ENCODE measurements at places on chromosomes 5 and 9.

GRCh38 chr5:179907556-179908324 lies at the start of gene TBC1D9B:
Gene TBC1D9B (minus strand): TSS chr5:179907897. CDS start chr5:179907821, 76 bp downstream.
- peak; percentile 67 for DNase-seq

- no peak for DNase-seq
Observed at GRCh38 chr5:123671711-123672456, 159.9 kb downstream of the CSNK1G3 start.

DNA sequence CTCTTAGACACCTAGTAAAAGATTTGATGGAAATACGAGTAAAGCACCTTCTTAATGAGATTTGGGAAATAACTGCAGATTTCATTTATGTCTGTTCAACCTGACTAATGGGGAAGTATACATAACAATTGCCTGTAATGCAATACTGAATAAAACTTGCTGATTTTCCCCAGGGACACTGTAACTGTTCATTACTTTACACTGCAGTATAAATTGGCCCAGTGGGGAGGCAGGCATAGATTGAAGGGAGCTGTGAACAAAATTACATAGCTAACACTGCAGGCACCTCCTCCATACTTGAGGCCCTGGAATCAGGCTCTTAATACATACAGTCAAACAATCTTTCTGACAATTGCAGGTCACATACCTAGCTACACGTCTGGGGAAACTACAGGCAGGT lies 216.2 kb downstream of the PTPRD start:
- DNase-seq, result peak; percentile 62

GRCh38 chr5:156411185-156411613 lies 84.2 kb downstream of the SGCD start:
- no peak for DNase-seq

- no peak for DNase-seq
Observed at GRCh38 chr9:97525451-97525850, 24.0 kb downstream of the TMOD1 start.

DNA sequence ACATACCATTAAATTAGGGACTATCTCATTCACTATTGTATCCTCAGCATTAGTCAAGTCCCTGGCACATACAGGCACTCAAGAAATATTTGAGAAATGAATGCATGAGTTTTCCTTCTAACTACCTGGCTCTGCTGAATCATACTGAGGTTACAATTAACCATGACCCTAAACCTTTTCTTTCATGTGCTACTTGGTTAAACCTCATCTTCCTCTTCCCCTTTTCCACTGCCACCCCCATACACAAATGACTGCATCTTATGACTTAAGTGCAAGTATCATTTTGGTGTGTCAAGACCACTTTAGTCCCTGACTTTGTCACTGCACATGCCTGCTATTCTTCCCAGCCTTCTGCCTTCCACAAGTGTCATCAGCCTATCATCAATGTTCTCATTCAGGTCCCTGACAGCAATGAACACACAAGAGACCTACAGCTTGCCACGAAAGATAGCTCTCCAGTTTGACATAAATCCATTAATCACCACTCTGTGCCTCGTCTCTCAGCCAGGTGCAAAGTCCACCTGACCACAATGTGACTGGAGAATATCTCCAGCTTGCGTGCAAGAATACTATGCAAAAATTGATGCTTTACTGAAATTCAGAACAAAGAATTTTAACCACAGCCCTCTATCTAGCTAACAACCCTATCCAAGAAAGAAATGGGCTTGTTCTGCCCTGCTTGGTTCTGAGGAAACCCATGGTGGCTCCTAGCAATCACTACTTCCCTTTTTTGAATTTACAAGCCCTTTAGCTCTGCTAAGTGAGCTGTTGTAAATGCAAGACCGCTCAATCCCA lies 74.5 kb downstream of the MAPKAP1 start:
- DNase-seq, result no peak

DNA sequence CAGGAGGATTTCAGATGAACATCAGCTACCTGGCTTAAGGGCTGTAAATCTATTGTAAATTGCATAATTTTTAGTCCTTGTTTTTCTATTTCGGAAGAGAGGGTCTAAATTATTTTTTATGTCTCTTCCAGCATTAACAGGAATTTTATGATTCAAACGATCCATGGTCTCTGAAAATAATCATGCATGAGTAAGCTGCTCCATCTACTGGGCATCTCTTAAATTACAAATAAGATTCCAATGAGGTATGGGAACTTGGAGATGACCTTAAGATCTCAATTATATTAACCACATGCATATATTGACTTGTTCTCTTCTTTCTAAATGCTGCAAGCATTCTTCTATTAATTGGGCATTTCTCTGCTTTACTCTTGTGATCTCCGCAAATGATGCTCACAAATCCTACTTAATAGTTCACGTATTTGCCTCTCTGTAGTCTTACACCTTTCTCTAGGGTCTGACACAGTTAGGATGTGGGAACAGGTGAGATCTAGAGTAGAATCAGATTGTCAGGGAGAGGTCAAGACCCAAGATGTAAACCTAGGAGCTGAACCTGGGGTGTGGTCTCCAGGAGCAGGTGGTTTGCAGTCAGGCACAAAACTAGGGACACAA lies 86.9 kb downstream of the NUDT12 start:
- peak; percentile 55 for DNase-seq

GRCh38 chr5:138226910-138227309 lies 13.8 kb upstream of the CDC23 start:
- DNase-seq, result no peak

DNA sequence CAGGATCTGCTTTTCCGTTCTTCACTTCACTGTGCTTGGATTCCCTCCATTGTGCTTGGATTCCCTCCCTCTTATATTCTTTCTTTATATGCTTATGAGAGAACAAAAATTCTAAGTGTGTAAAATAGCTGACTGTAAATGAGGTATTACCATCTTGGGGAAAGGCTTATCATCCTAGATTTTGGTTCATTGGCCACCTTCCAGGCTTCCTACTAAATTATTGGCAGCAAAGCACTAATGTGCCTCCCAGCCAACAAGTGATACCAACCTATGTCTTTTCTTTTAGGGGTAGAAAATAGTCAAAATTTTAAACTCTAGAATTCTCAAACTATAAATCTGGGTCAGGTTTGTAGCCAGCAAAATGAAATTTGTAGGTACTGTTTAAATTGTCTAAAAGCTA lies 52.7 kb downstream of the NDUFAF2 start:
- DNase-seq, result no peak

- DNase-seq, result no peak
Observed at GRCh38 chr5:34045996-34046395, 3.0 kb upstream of the C1QTNF3 start.

- DNase-seq, result no peak
Observed at GRCh38 chr5:24080046-24080445, 564.7 kb downstream of the CDH10 start.

DNA sequence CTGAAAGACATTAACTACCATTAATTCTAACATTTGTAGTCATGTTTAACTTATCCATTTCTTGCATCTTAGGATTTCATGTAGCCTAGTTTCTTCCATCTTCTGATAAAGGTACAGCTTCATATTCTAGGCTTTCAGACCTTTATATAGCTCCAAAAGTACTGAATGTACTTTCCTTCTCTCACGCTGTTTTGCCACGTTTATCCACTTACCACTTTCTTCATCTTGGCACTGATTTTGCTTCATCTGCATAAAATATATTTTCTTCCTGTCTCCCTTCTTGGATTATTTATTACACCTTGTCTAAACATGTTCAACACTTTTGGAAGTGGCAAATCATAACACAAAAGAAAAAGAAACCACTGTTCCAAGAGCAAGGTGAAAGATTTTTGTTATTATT lies 553.8 kb downstream of the DTWD2 start:
- DNase-seq, result no peak

DNA sequence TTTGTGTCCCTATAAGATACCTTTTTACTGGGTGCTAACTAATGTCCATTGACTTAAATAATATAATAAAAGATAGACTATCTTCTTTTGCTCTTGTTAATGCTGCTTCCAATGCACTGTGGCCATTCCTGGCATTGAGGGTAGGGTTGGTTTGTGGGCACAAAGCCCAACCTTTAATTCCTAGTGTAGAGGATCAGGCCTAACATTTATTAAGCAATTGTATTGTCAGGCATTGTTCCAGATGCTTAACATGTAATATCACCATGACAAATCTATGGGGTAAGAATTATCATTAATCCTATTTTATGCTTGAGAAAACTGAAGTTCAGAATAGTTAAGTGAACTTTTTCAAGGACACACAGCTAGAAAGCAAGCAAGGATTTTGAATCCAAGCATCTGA lies 60.4 kb upstream of the GPBP1 start:
- DNase-seq, result no peak

- no peak for DNase-seq
Observed at GRCh38 chr5:159034083-159034824, 65.5 kb downstream of the EBF1 start.

DNA sequence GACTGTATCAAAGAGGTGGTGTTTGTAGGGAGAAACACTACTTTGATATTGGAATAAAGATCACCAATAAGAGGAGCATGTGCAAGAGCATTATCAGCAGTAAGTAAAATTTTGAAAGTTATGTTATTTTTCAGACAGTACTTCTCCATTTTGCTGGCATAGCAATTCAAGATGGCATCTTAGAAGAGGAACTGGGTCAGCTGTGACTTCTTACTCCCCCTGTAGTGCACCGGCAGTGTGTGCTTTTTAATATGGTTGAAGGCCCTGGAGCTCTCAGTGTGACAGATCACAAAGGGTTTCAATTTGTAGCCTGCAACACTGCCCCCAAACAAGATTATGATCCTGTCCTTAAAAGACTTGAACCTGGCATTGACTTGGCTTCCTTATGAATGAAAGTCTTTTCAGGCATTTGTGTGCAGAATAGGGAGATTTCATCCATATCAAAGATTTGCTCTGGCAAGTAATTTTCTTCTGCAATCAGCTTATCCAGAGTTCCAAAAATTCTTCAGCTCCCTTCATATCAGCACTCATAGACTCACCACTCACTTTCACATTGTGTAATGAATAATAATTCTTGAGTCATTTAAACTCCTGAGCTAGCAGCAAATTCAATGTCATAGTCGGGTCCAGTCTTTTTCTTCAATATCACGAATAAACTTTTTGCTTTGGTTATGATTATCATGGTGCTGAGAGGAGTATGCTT lies 105.7 kb upstream of the MAMDC2 start:
- no peak for DNase-seq

GRCh38 chr5:158013939-158014338 lies 155.0 kb upstream of the CLINT1 start:
- DNase-seq, result peak; percentile 58

DNA sequence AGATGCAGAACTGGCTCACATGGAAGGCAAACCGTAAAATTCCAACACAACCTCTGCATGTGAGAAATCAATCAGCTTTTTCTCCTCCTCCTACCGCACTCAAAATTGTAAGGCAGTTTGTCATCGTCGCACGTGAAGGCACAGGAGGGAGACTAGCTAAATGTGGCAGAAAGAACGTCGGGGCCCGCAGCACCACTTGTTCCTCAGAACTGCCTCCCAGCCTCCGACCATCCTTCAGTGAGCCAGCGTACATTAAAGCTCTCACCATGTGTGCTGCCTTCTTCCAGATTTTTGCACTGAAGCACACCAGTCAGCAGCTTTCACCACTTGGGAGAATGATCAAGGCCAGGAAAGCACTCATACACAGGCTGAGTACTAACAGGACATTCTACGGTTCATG lies 105.9 kb downstream of the RFX3 start:
- DNase-seq, result no peak

DNA sequence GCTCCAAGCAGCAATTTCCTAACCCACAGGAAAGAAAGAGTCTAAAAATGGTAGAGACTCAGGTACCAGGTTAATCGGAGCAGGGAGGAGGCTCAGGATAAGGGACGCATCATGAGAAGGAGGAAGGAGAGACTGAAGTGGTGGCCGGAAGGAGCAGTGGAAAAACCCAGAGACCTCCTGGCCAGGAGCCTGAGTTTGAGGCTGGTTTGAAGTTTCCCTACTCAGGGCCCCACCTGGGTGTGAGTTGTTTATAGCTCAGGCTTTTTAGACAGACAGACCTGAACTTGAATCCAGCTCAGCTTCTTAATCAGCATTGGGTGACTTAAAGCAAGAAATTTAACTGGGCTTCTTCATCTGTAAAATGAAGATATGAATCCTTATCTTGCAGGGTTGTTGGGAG lies 11.9 kb upstream of the AQP7 start:
- DNase-seq, result no peak

GRCh38 chr9:117178596-117179375 lies 236.1 kb downstream of the ASTN2 start:
- DNase-seq, result peak; percentile 81

GRCh38 chr9:110755179-110755578 lies 86.6 kb downstream of the MUSK start:
- no peak for DNase-seq

GRCh38 chr5:65173130-65173525 lies 308.6 kb downstream of the ADAMTS6 start:
- no peak for DNase-seq

DNA sequence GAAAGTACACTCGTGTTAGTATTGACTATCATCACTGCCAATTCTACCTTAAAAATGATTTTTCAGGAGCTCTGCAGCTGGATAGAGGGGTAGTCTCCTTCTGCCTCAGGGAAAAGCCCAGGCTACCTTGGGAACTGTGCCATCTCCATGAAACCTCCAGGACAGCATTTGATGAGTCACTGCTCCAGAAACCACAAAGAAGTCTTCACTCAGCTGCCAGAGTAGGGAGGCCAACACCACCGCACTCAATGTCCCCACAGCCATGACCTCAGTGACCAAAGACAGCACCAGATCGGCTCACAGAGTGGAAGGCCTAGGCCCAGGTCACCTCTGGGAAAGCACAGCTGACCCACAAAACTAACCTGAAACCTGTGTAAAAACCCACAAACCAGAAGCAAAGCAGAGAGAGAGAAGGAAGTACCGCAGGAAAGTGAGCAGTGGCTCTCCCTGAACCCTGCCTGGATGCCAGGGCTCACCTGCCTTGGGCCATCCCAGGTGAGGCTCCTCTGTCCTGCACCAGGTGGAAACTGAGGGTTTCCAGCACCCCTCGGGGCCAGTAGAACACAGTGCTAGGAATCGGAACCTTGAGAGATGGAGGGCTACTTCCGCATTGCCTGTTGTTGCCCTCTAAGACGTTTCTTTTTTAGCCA lies 30.0 kb downstream of the S1PR3 start:
- no peak for DNase-seq

DNA sequence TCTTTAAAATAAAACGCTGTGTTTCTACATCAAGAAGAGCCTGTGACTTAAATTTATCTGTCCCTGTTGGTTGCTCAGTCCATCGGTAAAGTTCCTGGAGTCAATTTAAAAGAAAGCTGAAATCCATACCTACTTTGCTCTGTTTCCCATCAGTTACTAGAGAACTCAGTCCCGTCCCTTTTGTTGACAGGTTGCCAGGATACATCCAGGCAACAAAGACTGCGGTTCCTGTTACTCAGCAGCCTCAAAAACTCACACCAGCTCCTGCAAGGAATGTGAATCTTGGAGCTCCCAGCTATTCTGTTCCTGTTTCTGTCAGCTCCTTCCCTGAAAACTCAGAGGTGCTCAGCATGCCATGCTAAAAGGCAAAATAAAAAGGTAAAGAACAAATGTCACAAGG lies at the start of gene ZNF474:
ZNF474 (plus strand) TSS at position 241 of the 400 bp plus-strand sequence. CDS start 22,445 bp downstream, outside the sequence.
- peak; percentile 38 for DNase-seq

- DNase-seq, result peak; percentile 95
Observed at GRCh38 chr9:128098297-128099230, 29.0 kb downstream of the PTGES2 start.

- DNase-seq, result no peak
Observed at GRCh38 chr9:72596451-72597180, 75.2 kb downstream of the TMC1 start.

- DNase-seq, result peak; percentile 10
Observed at GRCh38 chr9:97470076-97470475, 31.4 kb upstream of the TMOD1 start.
